ENCODE measurements at places on chromosomes 1 and 21.

DNA sequence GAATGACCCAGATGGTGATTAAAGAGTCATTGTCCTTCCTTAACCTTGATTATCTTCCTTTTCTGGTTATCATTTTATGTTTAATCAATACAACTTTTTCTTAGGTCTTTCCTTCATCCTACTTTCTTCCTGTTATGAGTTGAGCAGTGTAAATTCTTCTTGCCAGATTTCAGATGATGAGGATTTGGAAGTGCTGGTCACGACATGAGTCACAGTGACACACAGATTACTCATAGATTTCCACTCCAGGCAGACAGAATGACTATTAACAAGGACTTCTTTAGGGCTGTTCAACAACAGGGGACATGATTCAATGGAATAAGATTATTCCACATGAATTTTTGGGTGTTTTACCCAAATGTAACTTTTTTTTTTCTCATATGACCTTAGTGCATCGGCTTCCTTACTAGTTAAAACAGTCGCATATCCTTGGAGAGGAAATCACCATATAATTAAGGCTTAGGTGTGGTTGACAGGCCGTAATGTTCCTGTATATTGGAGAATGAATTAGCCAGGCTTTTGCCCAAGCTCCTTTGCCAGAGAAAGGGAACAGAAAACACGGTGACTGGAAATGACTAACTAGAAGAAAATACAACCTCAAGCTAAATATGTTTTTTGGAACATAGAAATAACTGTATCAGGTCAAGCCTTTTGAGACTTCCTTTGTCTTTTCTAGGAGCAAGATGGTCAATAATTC lies 44.2 kb downstream of the PRRX1 start:
- DNase-seq: no peak

DNA sequence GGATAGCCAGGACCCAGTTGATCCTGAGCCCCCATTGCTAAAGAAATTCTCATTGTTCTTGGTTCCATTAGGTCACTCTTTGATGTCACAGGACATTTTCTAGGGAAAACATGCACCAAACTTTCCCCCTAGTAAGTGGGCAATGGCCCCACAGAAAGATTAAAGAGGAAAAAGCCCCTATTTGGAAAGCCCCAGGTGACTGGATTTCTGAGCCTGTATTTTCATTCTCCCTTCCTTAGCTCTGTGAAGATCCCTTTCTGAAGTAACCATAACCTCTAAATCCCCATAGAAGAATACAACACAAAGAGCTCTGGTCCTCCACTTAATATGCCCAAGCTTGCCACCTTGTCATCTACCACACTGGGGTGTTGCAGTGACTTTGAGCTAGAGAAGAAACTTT lies 232.3 kb upstream of the FGGY start:
- no peak for DNase-seq

- no peak for DNase-seq
Observed at GRCh38 chr21:34105947-34106541, 32.7 kb downstream of the MRPS6 start.

GRCh38 chr1:236545621-236546169 lies 21.9 kb downstream of the LGALS8 start:
- no peak for DNase-seq

GRCh38 chr1:203599875-203600781 lies 26.5 kb upstream of the ATP2B4 start:
- no peak for DNase-seq

- DNase-seq: no peak
Observed at GRCh38 chr1:231865331-231865730, 238.7 kb downstream of the DISC1 start.

- DNase-seq: no peak
Observed at GRCh38 chr1:29916656-29917369, 680.5 kb downstream of the PTPRU start.

DNA sequence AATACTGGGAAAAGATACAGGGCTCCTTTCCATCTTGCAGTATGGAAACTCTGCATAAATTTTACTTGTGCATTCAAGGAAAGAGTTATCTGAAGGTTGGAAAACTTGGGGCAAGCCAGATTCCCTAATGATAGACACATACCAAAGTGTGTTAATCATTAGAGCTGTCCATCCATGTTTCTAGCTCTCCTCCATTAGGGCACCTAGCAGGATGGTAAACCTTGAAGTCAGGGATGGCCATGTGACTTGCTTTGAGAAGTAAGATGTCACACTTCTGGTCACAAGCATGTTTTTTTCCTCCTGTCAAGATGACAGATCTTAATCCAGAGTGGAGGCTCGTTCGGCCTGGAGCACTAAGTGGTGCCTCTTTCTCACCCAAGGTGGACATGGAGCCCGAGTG lies 241.9 kb upstream of the RUNX1 start:
- DNase-seq: no peak
